ENCODE measurements at places on chromosomes 5 and 9. TPM values are rescaled to one million over a fixed set of nuclear protein-coding genes. Genes with fewer than 3 reads are reported as not detected.
A peak's percentile ranks its signal among the peaks of the same experiment; 100 is the strongest.

CFAP77 gene
- total RNA-seq, result not detected

FAM153A gene
- 1.0 TPM for total RNA-seq

DNA sequence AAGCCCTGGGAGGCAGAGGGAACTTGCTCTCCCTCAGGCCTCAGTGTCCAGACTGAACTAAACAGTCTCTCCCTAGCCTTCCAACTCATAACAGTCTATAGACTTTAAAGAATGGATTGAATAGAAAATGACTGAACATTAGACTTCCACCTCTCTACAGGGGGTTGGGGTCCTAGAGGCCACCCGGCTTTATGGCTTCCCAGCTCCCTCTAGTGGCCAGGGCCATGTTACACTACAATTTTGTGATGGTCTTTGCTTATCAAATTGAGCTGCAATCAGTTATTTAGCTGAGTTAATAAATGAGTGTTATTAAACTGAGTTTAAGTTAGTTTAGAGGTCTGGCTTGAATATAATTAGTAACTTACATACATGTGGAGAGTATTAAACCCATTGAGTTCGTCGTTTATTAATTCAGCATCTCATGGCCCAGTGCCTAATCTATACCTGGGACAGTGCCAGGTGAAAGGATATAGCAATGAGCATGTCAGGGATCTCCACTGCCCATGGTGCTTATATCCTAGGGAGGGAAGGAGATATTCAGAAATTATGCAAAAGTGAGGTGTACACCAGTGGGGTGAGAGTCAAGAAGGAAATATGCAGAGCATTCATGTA, 105.2 kb downstream of the SH3TC2 start:
- no peak for DNase-seq

LIX1 gene
- not detected for total RNA-seq

PTPA gene
- total RNA-seq, result 61.9 TPM

- no peak for DNase-seq
These were observed 4.5 kb downstream of the SLC12A7 start for GRCh38 chr5:1107167-1108022.

SPINK4 gene
- not detected for total RNA-seq

GRCh38 chr9:98324801-98325200, 69.4 kb upstream of the TBC1D2 start:
- no peak for DNase-seq

- DNase-seq, result no peak
These were observed 21.0 kb downstream of the HNRNPK start for GRCh38 chr9:83959061-83959460.

- DNase-seq, result no peak
These were observed 580.8 kb downstream of the ACTL7B start for GRCh38 chr9:108274971-108275370.

- peak; percentile 33 for DNase-seq
These were observed 237.1 kb downstream of the CACNA1B start for GRCh38 chr9:138114501-138115245.

DNA sequence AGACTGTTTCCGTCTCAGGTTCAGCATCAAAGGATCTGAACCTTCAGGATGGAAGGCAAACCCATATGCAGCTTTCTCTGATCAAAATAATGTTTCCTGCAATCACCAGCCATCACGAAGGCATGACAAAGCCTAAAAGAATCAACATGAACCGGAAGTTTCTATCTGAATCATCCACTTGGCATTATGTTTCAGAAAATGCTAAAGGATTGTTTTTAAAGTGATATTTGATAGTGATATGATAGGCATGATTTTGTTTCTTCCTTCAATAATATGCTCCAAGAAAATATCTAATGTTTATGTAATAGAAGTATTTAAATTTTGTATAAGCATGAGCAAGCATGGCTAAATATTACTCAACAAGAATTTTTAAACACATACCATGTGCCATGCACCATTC, 219.6 kb downstream of the PLK2 start:
- DNase-seq, result no peak

DNA sequence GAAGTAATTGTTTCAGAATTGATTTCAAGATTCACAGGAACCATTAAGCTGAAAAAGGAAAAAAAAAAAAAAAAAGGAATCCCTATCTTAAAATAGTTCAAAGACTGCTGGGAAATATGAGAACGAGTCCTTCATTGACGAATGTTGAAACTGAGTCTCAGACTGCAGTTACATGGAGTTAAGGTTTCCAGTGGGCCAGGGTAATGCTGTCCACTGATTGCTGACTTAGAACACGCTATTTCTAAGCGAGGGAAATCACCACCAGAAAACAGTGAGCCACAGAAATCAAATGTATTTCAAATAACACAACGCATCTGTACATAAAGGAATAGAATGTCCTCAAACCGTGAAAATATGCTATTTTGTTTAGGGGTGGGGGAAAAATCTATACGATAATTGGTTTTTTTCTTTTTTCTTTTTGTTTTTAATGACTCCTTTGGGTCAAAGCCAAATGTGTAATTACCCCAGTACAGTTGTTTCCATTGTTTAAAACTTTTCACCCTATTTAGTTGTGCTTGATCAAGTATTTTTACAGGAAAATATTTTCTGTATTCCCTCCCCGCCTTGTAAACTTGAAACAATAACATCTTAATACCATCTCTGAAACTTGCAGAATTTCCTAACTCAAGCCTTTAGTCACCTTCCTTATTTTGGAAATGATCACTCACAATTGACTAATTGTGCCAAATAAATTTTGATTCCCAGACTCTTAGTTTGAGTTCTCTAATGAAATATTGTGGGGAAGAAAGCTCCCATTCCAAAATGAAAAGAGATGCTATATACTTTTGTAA, 208.3 kb downstream of the MCTP1 start:
- no peak for DNase-seq
